Esophagus squamous epithelium (tissue), 5 donors: ENCODE measurements at places on chromosomes 12 and 14. TPM values are rescaled to one million over a fixed set of nuclear protein-coding genes. Genes with fewer than 3 reads are reported as not detected.

PPM1A gene
- total RNA-seq, result 19.4 TPM

KLRD1 gene
- 1.3 TPM for total RNA-seq

PYM1 gene
- 75.2 TPM for total RNA-seq

OR8S1 gene
- not detected for total RNA-seq

SYNDIG1L gene
- total RNA-seq, result 0.19 TPM

- no peak for DNase-seq
Measured at GRCh38 chr14:41457393-41457792, 149.3 kb upstream of the LRFN5 start.

DNA sequence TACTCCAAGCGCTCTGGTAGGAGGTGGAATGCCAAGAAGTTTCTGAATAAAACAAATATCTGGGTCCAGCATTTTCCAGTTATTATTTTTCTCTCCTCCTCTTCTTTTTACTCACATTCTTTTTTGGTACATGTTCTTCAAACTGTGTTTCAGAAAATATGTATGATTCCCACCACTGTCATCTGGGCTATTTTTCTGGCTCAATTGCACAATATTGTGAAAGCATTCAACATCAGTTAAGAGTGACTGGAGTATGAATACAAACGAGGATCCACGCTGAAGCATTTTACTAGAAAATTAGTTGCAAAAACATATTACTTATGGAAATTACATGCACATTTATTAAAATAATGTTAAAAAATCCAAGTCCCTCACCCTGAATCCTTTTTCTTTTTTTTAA is 61.5 kb downstream of the KCNMB4 start:
- no peak for DNase-seq

DNA sequence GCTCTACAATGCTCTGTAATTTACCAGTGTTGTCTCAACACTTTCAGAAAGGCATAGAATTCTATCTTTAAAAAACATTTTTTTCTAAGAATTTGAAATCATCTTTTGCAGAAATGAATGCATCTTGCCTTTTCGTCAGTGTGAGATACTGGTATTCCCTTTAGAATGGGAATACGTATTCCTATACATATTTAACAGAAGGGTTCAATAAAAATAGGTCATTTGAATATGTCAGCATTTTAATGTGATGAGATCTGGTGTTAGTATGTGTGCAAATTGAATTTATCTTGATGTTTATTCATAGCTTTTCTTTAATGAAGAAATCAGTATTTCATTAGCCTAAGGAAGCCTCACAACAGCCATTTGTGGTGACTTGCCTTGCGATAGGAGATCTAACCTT is 44.2 kb downstream of the WDR20 start:
- DNase-seq, result no peak

DNA sequence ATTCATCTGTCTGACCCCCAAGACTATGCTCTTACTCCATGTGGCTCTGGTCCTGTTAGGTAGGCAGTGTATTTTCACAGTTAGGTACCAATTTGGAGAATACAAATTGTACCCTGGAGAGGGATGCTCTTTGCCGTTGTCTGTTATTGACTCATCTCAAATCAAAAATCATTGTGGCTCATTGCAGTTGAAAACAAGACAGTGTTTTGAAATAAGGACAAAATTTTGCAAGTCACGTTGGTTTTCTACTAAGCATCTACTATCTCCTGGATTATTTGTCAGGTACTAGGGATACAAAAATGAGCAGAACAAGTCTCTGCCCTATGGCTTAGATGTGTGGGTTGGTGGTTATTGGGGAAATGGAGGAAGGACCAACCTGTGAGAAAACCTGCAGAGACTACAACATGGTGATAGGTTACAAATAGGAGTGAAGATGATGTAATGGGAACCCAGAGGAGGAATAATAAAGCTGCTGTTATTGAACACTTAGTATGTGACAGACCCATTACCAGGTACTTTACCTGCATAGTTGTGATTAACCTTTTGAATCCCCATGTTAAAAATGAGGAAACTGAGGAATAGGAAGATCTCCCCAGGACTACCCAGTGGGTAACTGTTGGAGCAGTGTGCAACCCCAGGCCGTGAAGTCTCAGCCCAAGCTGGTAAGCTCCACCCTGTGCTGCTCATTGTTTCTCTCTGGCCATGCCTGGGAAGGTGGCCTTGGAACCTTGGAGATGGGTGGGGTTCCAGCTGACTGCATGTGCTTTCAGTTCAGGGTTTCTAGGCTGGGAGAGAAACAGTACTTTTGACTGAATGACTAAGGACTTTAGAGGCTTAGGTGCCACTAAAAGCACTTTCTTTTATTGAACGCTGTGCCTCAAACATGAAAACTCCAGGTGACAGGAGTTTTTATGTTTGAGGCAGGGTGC is 72.9 kb upstream of the SRSF5 start:
- DNase-seq, result no peak

GRCh38 chr12:8681129-8681884 is 16.5 kb upstream of the RIMKLB start:
- DNase-seq, result no peak

GRCh38 chr12:107512391-107512790 is 173.2 kb upstream of the PWP1 start:
- no peak for DNase-seq
